Heart left ventricle (tissue), 16 donors: ENCODE measurements at places on chromosomes 5 and 9. TPM values are rescaled to one million over a fixed set of nuclear protein-coding genes. Genes with fewer than 3 reads are reported as not detected.

GRCh38 chr9:96420468-96421219, 2.5 kb upstream of the ZNF367 start:
- no peak for DNase-seq

GRCh38 chr5:169599451-169599850, 15.9 kb downstream of the SPDL1 start:
- DNase-seq = no peak

DNA sequence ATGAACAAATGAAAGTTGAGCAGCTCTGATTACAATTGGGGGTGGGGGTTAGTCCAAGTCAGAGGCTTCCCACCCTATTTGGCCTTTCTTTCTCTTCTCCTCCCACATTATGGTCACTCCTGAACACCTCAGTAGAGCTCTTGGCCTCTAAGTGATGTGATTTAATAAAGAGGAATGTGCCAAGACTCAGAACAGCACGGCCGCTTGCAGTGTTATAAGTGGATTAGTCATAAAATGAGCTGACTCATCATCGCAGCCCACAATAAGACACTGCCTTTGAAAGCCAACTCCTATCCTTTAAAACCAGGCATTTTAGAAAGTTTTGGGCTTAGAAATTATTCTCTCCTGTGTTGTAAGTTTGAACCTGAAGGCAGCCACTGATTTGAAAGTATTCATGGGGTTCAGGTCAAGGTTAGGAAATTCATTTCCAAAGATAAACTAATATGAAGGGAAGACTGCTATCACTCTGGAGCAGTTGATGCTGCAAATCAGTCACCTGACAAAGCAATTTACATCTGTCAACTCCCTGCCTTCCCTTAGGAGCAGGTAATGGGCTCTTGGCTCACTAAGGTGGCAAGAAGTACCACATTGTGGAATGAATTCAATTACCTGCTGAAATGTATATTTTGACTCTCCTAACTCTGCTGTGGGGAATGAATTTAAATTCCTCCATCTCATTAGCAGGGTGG, 283.6 kb upstream of the NMUR2 start:
- no peak for DNase-seq

DNA sequence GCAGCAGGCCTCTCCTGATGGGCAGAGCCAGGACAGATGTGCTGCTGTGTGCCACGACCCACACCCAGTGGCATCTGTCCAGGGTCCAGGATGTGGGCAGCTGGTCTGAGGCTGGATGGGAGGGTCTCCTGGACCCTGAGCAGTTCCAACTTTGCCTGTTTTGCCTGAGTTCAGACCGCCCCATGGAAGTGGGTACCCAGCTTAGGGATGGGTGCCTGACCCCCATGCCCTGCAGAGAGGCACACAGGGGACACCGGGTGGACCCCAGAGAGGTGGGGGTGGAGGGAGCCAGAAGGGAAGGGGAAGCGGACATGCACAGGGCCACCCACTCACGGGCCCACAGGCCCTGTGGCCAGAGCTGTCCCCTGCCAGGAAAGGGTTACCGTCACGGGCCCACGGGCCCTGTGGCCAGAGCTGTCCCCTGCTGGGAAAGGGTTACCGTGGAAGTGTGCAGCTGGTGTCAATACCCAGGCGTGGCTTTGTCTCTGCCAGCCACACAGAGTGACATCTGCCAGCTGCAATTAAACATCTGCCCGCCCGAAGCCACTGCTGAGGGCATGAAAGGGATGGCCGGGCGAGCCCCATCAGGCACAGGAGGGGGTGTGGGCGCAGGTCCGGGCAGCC, 50.0 kb downstream of the NACC2 start:
- no peak for DNase-seq

- no peak for DNase-seq
These were observed 615.1 kb downstream of the CDH12 start for GRCh38 chr5:22238047-22238446.

Gene ANGPTL2
- 26.3 TPM for total RNA-seq

Gene NAIP
- 4.5 TPM for total RNA-seq
